ENCODE measurements at places on chromosomes 16 and 17.

GRCh38 chr17:75854881-75855309 lies 240 bp downstream of the WBP2 start:
- no peak for DNase-seq

DNA sequence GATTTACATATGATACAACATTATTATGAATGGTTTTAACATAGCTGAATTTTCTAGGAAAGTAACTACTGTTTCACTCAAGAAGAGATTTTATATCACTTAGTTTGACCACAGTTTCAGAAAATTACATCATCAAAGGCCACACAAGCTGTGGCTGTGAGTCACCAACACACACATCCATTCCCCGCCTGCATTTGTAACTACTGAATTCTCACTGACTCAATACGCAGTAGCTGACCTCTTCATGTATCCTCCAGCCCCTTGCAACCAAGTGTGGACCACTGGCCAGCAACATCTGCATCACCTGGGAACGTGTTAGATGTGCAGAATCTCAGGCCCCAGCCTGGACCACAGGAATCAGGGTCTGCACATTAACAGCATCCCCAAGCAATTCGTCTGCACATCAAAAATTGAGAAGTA lies 197.6 kb downstream of the XYLT1 start:
- no peak for DNase-seq

DNA sequence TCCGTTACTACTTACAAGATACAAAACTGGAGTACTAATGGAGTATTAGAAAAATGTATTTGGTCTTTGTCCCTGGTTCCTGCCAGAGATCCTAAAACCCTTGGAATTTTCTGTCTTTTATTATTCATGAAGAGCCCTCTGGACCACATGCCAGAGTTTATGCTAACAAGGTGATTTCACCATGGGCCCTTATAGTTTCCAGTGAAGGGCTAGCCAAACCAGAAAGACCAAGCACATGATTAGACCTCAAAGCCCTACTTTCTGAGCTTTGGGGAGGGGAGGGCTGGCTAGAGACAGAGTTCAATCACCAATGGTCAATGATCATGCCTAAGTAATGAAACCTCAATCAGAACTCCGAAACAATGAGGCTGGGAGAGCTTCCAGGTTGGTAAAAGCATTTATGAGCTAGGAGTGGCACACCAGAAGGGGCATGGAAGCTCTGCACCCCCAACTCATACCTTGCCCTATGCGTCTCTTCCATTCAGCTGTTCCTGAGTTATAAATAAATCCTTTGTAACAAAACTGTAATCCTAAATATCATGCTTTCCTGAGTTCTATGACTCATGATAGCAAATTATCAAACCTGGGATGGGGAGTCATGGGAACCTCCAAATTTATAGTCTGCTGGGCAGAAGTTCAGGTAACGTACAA lies 10.4 kb downstream of the DCUN1D3 start:
- DNase-seq, result no peak

GRCh38 chr17:82309656-82310570 lies 7.5 kb downstream of the CD7 start:
- DNase-seq, result no peak

GRCh38 chr16:57028086-57028485 lies 38.7 kb downstream of the NLRC5 start:
- DNase-seq, result no peak

DNA sequence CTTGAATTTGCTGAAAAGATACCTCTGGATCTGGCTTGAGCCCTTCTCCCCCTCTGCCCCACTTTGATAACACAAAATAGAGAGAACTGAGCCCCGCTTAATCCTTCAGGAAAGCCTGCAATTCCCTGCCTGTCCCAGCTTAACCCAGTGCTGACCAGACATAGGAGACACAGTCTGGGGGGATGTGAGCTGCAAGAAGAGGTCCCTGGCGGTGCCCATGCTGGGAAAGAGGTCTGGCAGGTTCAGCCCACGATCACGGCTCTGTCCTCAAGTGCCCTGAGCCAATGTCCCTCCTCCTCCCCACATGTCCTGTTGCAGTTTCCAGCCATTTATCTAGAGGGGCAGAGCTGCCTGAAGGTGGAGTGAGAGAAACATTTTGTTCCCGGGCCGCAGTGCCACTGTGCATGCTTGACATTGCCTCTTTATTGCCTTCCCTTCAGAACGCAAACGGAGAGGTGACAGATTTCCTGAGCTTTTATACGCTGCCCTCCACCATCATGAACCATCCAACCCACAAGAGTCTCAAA lies 29.0 kb downstream of the PLCD3 start:
- no peak for DNase-seq

DNA sequence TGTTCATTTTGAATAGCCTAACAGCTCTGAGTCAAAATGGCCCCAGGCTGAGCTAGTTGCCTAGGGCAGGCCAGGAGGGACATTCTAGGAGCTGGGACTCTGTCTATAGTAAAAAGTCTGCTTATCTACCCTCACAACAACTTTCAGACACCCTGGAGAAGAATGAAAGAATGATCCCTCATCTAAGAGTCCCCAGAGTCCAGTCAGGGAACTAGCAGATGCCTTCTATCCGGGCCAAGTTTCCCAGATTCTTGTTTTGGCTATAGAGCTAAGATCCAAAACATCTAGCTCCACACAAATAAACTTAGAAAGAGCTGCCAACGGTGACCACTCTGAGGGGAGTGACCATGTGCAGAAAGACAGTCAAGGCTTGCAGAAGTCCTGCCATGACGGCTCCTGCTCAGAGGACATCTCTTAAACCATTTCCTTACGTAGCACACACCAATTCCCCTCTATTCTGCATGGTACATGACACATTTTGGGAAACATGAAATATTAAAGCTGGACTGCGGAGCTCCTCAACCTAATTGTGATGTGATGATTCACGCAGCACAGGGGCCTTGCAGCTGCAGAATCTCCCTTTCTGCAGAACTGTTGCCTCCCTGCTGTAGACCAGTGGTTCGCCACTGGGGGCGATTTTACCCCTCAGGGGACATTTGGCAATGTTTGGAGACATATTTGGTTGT lies 24.2 kb downstream of the FAM20A start:
- DNase-seq, result no peak

- no peak for DNase-seq
Measured at GRCh38 chr16:56610017-56610608, 1.7 kb downstream of the MT2A start.
